ENCODE measurements at places on chromosomes 5 and 9.

DNA sequence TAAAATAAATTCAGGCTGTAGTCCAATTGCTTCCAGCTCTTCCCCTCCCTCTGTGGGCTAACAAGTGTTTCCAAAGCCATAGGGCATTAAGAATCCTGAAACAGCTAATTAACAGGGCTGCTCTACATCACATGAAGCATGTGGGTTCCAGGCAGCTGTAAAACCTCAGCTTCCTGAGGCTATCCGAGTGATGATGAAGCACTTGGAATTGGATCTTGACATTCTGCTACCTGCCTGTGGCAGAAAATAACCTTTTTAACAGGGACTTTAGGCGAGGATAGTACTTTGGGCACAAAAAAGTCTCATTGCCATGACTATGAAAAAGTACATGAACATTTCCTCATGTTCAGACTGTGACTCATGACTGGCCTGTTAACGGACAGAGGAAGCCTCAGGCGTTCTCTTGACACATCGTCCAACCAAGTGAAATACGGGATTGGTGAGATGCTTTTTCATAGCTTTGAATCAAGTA is 107.2 kb downstream of the PDE4D start:
- DNase-seq: peak; percentile 81

DNA sequence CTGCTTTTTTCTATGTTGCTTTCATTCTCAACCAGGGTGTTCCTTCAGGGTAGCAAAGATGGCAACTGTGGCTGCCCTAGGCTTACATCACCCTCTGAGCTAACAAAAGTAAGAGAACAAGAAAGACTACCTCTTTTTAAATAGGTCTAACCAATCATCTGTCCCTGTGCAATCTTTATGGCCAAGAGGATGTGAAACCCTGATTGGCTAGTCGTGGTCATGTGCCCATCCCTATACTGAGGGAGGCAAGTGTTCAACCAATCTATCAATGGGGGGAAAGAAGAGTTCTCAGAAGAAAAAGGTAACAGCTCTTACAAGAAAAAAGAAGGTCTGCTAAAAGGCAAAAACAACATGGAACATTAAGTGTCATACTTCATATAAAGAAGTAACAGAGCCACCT is 11.7 kb upstream of the SNCAIP start:
- DNase-seq: no peak

GRCh38 chr5:83731638-83732037 is 11.0 kb upstream of the HAPLN1 start:
- DNase-seq: no peak

GRCh38 chr9:36399980-36400331 is at the start of gene RNF38:
Gene RNF38 (minus strand): TSS chr9:36400269. CDS start chr9:36400108, 161 bp downstream.
- no peak for DNase-seq

- no peak for DNase-seq
Observed at GRCh38 chr9:87243602-87244001, 254.1 kb upstream of the DAPK1 start.

GRCh38 chr5:80269991-80270438 is 14.2 kb upstream of the SERINC5 start:
- DNase-seq: no peak

DNA sequence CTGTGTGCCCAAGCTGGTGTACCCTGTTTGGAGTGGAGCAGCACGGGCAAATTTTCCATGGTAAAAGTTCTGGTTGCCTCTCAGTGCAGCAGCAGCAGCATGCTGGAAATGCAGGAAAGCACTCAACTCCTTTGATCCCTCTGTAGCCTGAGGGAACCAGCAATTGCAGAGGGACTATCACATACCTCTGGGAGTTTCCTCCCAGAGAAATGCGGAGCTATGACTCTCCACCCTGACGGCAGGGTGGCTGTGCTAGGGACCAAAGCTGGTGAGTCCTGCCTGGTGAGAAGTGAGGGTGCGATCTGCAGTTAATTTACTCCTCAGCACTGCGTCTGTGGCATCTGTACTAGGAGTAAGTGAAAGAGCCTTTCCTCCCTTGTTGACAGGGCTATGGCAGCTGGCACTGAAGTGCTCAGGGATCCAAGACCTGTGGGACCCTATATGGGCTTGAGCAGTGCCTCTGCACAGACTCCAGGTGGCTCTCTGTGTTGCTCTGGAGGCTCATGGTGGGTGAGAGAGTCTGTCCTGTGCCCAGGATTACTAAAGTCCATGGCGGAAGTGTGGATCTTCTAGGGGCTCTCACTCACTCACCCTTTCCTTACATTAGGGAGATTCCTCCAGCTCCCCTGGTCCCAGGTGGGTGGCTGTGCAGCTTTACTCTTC is 601.2 kb upstream of the TYRP1 start:
- no peak for DNase-seq

DNA sequence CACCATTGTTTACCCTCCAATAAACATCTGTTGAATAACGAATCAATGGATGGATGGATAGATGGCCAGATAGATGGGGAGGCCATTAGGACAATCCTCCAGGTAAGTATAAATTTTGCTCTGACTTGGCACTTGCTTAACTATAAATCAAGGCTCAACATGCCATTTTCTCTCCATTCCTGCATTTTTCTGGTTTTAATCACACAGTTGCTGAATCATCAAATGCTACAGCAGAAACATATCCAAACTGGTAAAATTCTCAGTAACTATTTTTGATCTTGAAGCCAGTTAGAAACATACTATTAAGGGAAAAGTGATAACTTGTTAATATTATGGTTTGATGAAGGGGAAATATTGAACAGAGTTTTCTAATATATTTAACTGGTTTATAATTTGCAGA is 71.5 kb upstream of the MTAP start:
- no peak for DNase-seq

All from skeletal muscle cell (primary cell).